ENCODE measurements at places on chromosomes 4 and X.
A peak's percentile ranks its signal among the peaks of the same experiment; 100 is the strongest.

- no peak for DNase-seq
These were observed 105.8 kb downstream of the GEMIN8 start for GRCh38 chrX:13923845-13924244.

DNA sequence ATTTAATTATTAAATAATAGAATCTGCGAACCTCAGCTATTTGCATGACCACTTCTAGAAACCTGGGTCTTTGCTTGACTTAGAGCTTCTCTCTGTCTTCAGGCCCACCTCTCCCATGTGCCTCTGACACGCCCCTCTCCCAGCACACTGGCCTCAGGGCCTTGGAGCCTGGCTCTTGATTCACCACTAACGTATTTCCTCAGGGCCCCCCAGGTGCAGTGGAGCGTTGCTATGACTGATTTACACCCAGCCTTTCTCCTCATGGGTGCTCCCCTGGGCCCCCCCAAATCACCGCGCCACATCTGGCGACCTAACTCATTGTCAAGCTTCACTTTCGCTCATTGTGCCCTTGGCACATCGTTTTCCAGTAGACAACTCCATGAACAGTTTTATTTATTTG lies 37.9 kb upstream of the TENM3 start:
- no peak for DNase-seq

DNA sequence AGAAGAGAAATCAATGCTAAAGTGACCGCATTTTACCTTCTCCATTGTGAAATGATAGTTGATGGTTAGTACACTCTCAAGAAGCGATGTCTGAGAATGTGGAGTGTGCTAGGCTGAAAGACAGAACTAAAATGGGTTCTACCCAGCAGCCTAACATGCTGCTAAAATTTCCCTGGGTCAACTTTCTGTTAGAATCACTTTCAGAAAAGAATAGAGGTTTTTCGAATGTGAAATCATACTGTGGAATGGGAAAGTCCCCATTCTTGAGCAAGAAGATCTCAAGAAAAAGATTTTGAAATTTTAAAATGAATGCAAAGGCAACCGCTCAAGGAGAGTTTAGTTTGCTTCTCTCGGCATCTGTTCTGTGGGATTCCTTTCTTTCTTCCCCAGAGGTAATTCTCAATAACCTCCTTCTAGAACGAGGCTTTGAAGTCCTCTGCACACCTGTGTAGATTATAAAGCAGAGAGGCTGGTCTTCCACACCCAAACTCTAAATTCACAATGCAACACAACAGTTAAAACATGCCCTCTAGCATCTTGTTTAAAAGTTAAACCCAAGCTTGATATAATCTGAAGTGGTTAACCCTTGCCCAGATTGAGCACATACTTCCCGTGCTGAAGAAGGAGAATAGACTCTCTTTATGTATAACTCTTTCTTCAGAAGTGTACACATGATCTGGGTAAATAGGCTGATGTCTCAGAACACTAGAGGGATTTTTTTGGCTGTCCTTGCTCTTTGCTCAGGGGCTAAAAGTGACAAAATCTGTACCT lies 208.7 kb upstream of the KLF3 start:
- DNase-seq: no peak

GRCh38 chr4:187799735-187800134 lies 195.8 kb upstream of the ZFP42 start:
- DNase-seq: no peak

DNA sequence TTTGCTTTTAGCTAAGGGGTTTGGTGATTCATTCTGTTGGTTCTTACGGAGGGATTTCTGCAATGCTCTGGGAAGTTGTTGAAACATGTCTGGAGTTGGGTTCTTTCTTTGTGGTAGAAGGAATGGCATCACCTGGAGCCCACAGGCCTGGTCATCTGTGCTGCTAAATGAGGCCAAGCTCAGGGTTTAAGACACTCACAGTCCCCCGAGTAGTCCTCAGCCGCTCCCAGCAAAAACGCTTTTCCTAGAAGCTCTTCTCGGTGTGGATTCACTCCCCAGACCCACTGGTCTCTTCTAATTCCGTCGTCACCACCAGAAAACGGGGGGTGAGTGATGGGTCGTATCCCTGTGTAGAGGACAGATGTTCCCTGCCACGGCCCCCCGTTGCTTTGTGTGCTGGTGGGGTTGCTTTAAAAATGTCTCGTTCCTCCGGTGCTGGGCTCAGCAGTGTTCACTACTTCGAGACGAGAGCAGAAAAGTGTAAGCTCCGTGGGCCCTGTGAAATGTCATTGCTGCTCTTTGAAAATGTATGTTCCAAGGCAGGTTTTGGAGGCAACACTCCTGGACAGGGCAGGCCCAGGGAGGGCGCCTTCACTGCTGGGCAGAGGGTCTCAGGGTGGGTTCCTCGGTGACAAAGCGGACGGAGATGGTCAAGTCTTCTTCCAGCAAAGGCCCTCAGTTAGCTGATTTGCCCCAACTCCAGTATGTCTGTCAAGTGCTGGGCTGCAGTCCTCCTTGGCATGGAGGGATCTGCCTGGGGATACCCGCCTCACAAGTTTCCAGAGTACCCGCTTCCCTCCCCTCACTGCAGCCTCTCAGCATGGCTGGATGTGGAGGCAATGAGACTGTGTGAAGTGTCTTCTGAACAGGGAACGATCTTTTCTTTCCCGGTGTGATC lies 37.3 kb downstream of the PSAPL1 start:
- peak; percentile 42 for DNase-seq

GRCh38 chrX:15815779-15816437 lies 25.6 kb downstream of the ZRSR2 start:
- DNase-seq: no peak

- DNase-seq: no peak
These were observed 5.4 kb downstream of the MEPE start for GRCh38 chr4:87838205-87838604.

DNA sequence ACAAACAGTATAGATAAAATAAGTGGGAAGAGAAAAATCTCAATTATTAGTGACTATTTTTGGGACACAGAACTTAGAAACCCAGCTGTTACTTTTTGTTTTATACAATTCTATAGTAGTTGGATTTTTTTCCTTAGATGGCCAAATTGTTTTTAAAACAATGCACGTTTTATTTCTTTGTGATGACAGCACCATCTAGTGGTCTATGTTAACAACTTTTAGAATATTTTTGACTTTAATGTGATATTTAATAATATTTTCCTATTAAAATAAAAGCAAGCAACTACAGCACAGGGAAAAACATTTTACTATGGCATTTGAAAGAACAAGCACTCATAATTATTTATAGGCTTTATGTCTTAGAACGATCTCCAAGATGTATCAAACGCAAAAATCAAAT lies 5.6 kb upstream of the SMIM31 start:
- DNase-seq: no peak

GRCh38 chr4:85733798-85734197 lies 258.8 kb downstream of the ARHGAP24 start:
- no peak for DNase-seq

DNA sequence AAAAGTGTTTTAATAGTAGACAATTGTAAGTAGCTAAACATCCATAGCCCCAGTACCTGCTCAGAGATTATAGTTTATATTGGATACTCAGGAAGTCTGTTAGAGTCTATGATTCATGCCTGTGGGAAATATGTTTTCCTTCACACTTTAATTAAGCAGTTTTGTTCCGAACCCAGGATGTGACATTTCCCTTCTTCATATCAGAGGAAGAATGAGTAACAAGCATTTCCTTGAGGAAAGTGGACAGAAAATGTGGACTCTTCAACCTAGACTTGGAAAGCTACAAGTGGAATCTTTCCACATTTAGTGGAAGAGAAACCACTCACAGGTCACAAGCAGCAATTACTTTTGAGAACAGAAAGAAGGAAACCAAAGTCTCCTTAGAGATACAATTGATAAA lies 419.4 kb downstream of the C4orf33 start:
- DNase-seq: no peak

DNA sequence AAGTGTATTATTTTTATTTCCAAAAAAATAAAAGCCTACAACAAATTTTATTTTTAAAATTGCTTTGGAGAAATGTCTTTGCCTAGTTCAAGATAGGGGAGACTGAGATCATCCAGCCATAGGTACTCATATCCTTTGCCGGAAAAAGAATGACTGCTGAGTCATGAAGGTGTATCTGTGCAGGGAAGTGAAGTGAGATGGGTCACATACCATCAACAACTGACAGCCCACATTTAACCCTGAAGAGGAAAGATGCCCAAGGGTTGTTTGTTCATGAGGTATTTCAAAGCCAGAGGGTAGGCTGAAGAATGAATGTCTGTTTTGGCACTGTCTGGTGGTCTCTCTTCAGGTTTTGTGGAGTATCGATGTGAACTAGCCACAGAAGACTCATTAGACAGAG lies 106.7 kb upstream of the TTC29 start:
- DNase-seq: no peak

GRCh38 chr4:74642006-74642405 lies 152.3 kb downstream of the BTC start:
- no peak for DNase-seq

DNA sequence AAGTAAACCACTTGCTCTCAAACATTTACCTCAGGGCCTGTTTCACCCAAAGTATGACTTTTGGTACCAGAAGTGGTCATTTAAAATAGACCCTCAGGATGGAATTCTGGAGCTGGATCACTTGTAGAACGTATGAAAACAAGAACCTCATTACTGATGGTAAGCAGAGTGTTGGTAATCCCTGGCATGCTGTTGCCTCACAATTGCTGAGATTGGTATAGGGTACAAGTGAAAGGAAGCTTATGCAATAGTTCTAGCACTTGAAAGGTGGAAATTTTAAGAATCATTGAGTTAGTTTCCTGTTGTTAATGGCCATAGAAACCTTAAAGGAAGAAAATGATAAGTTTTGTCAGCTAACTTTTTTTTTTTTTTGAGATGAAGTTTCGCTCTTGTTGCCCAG lies 22.3 kb upstream of the THOC2 start:
- DNase-seq: no peak

DNA sequence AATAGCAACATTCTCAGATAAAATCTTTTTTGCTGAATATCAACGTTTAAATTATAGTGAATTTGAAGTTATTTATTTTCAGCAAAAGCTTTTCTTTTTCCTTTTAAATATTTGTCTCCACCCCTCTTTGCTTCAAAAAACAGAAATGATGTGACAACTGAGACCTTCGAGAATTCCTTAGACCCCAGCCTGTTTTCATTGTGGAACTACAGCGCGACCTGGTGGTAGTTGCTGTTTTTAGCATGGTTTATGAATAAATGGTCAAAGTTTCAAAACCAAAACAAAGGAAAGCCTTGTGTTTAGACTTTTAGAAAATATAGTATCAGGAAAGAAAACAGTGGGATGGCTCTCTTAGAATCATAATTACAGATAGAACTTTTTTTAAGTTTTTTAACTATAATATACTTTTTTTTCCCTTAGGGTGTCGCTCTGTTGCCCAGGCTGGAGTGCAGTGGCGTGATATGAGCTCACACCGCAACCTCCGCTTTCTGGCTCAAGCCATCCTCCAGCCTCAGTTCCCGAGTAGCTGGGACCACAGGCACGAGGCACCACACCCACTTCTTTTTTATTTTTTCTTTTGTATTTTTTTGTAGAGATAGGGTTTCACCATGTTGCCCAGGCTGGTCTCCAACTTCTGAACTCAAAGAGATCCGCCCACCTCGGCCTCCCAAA lies 26.8 kb upstream of the TMEM184C start:
- peak; percentile 58 for DNase-seq

- no peak for DNase-seq
These were observed 8.5 kb downstream of the COL25A1 start for GRCh38 chr4:109294006-109294405.

DNA sequence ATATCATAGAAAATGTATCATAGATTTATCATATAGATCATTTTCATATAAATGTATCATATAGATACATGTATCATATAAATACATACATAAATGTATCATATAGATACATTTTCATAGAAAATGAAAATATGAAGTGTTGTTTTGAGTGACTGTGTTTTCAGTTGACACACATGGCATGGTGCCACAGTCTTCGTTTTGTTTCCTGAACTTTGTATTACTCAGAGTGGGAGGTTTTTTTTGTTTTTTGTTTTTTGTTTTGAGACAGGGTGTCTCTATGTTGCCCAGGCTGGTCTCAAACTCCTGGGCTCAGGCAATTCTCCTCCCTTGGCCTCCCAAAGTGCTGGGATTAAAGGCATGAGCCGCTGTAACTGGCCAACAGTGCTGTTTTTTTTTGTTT lies 3.9 kb downstream of the RBM10 start:
- DNase-seq: no peak

DNA sequence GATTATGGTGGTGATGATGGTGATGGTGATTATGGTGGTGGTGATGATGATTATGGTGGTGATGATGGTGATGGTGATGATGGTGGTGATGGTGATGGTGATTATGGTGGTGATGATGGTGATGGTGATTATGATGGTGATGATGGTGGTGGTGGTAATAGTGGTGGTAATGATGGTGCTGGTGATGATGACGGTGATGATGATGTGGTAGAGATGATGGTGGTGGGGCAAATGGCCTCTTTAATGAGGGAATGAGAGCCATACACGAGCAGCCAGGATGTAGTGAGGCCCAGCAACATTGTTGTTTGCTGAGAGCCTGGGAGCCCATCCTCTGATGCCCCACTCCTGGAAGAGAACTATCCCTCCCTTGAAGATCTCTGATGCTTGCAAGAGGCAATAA lies 29.0 kb downstream of the HMX1 start:
- no peak for DNase-seq

- DNase-seq: no peak
These were observed 29.5 kb downstream of the ANTXR2 start for GRCh38 chr4:80043541-80043940.

GRCh38 chrX:101430457-101431078 lies 22.5 kb downstream of the HNRNPH2 start:
- DNase-seq: no peak
